ENCODE measurements at places on chromosomes 2 and 18.

GRCh38 chr2:100563407-100564247 lies 834 bp downstream of the PDCL3 start:
- no peak for DNase-seq

DNA sequence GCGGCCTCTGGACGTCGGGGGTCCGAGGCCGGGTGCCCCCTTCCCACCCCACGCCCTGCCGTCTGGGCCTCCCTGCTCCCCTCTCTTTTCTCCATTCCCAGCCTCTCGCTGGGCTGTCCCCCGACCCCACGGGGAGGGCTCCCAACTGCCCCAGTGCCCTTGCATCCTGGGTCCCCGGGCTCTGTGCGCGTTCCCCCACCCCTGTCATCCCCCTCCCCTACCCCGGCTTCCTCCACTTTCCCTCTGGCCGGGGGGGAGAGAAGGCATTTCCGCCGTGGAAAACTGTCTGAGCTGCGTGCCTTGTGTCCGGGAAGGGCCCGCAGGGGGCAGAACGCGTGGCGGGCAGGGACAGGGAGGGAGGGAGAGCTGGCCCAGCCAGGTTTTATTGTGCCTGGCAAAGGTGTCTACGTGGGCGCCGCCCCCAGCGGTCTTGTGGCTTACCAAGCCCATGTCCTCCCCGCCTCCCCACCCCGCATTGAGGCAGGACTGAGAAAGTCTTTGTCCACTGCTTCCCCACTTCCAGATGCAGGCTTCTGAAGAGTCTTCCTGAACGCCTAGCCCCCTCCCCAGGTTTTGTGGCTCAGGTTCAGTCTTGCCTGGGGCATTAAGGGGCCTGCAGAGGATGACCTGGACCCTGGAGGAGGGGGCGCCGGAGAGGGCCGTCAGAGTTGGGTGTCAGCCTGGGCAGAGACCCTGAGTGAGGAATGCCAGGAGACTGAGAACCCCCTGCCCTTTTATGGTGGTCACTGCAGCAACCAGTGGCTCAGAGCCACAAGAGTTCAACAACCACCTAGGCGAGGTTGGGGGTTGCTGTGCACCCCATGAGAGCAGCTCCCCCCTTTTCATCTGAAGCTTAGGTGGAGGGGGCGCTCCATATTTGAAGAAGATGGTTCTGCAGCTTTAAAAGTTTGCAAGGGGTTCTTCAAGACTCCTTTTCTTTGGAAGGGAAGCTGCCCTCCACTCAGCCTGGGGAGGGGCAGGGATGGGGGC lies 1.3 kb downstream of the ITM2C start:
- DNase-seq: peak; percentile 20

GRCh38 chr2:210262036-210262435 lies 36.8 kb upstream of the ACADL start:
- no peak for DNase-seq

- no peak for DNase-seq
Observed at GRCh38 chr2:191933307-191934105, 86.6 kb upstream of the CAVIN2 start.

DNA sequence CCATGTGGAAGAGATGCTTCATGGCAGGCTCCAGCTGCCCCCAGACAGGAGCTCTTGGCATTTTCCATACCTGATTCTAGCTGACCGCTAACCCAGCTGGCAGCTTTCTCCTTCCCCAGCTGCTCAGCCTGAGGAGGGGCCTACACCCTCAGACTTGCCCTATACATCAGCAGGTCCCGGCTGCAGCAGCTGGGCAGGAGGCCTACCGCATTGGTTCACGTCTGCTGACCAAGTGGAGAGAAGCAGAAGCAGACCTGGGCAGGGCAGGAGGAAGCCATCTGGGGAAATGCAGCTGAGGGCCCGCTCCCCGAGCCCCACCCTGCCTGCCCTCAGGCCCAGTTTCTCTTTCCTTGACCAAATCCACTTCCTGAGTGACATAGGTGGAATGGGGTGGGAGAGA lies 50.7 kb downstream of the LBH start:
- DNase-seq: no peak

- DNase-seq: no peak
Observed at GRCh38 chr18:13216711-13217465, 1.7 kb upstream of the LDLRAD4 start.

- no peak for DNase-seq
Observed at GRCh38 chr2:188645986-188646385, 328.2 kb upstream of the COL3A1 start.

DNA sequence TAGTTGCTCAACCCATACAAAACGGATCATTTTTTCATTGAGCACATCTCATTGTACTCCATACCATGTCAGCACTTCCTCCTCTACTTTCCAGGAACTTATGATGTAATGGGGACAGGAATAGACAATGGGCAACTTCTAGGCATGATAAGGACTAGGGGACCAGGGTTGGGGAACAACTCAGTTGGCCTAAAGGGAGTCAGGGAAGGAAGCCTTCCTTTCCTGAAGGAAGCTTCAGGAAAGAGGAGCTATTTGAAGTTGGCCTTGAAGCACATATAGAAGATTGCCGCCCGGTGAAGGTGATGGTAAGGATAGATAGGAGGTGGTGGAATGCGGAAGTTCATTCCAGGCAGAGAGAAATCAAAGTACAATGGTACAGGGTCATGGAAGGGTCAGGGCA lies 283.9 kb downstream of the SLC8A1 start:
- no peak for DNase-seq

GRCh38 chr2:166157578-166157977 lies 29.8 kb upstream of the SCN1A start:
- DNase-seq: no peak

GRCh38 chr2:197852108-197852507 lies 47.7 kb downstream of the PLCL1 start:
- no peak for DNase-seq

DNA sequence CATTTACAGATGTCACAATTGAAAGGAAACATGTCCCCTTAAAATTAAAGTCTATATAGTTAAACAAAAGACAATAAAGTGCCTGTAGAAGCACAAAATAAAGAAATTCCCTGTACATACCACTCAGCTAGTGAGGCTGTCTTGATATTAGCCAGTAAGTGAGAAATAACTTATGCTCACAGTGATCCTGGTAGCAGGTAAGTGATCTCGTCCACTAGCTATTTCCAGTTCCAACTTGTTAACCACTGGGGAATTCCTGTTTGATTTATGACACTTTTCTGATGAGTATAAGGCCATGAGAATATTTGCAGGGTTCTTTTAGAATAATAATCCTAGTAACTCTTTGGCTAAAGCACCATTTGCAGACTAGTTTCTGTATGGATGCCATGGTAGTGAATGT lies 127.9 kb upstream of the PGAP1 start:
- no peak for DNase-seq

- no peak for DNase-seq
Observed at GRCh38 chr2:144583741-144584453, 64.0 kb upstream of the ZEB2 start.

GRCh38 chr2:19868701-19869580 lies 32.8 kb downstream of the TTC32 start:
- no peak for DNase-seq

GRCh38 chr18:44899832-44900231 lies 219.1 kb downstream of the SETBP1 start:
- no peak for DNase-seq

GRCh38 chr18:45688833-45689232 lies 35.1 kb upstream of the SLC14A1 start:
- no peak for DNase-seq

GRCh38 chr2:150705357-150705756 lies 217.9 kb upstream of the RND3 start:
- DNase-seq: no peak

GRCh38 chr2:222355860-222356259 lies 57.1 kb upstream of the PAX3 start:
- no peak for DNase-seq

GRCh38 chr2:59892398-59892797 lies 661.1 kb downstream of the BCL11A start:
- DNase-seq: no peak

GRCh38 chr2:43397411-43397810 lies 171.0 kb upstream of the ZFP36L2 start:
- no peak for DNase-seq

- no peak for DNase-seq
Observed at GRCh38 chr2:119253760-119254600, 30.3 kb downstream of the STEAP3 start.

- DNase-seq: no peak
Observed at GRCh38 chr18:47632970-47633635, 297.4 kb downstream of the SMAD2 start.

DNA sequence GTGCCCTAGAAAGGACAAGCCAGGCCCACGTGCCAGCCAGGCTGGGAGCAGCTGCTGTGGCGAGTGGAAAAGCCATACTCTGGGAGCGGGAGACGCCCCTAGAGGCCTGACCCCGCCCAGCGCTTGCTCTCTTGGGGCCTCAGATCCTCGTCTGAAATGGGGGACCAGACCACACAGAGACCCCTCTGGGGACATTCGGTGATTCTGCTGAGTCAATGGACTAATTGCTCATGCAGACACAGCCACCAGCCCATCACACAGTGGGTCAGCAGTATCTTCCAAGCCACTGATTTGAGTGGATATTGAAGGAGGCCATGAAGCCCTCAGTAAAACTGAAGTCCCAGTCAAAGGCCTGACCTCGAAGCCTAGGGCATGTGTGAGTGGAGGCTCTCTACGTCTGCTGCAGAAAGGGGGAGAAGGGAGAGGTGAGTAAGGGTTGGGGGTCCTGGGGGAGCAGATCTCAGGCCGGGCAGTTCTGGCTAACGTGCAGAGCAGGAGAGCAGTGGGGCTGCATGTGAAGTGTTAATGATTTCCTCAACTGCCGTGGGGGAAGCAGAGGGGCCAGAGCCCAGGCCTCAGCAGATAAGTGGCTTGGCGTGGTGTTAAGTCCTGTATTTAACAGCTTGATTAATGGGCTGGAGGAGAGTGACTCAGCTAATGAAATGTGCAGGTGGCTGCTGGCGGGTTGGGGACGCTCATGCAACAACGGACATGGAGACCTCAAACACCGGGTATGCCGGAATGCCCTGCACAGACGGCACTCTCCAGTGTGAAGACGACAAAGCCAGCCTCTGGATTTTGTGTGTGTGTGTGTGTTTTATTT lies 104.4 kb upstream of the TWIST2 start:
- DNase-seq: no peak

GRCh38 chr2:189086250-189086649 lies 93.3 kb downstream of the COL5A2 start:
- no peak for DNase-seq

DNA sequence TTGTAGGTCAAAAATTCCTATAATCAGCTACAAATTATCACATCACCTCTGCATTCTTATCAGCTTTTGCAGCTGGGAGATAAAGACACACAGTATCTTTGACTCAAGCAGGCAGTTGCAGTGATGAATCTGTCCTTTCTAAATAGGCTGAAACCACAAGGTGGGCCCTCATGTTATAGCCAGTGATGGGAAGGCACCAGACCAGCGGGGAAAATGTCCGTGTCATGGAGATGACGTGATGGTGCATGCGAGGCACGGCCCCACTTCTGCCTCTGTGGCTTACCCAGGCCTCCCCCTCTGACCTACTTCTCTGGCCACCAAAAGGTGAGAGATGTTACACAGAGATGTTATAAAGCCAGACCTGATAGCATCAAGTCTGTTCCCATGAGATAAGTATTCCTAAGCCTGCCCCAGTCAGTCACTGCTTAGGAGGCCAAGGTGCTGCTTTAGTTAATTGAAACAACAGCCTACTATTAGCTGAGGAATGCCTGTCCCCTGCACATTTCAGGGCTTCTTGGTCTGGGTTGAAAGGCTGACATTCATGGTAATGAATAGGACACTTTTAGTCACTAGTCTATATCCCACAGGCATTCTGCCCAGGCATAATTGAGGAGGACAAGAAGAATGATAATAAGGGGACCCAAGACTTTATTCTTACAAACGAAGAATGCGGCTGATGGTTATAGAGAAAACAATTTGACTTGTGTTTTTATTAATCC lies 327.9 kb downstream of the LPIN1 start:
- DNase-seq: peak; percentile 35

GRCh38 chr18:74438091-74438490 lies 19.0 kb downstream of the DIPK1C start:
- DNase-seq: no peak

DNA sequence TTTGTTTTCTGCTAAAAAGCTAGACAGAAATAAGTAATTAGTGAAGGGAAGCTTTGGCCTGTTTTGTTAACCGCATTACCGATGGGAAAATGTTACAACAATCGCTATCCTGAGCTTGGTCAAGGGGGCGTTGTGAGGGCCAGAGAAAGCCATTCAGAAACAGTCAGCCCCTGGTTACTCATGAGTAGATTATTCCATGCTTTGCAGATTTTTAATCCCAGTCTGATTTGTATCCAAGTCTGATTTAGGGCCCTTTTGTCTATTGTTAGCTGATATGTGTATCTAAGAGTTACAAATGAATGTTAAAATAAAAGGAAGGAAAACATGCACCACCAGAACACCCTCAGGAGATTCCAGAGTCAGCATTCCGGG lies 99.1 kb downstream of the PRPF40A start:
- DNase-seq: no peak

GRCh38 chr18:70068981-70069380 lies 121.3 kb upstream of the CD226 start:
- no peak for DNase-seq

DNA sequence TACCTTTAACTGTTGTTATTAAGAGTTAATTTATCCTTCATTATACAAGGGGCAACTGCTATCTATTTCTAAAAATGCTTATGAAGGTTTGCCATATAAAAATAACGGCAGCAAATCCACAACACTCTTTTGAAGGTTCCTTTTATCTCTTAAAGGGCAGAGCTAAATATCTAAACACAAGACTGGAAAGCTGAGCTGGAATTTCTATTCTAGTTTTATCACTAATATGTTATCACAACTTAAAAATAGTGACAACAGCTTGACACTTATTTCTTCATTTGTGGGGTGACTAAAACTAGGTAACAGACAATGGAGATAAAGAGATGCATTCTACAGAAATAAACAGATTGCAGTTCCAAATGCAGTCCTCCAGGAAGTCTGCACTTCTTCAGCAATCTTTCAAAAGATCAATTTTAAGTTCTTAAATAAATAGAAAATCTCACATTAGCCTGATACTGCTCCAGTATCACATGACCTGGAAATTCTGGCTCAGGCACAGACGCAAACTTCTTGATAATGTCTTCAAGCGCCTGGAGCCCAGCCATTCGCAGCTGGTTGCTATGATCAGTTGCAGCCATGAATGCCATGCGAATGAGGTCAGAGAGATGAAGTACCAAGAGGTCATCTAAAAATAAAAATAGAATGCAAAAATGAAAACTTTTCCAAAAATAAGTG lies 54.0 kb upstream of the STRN start:
- DNase-seq: no peak

GRCh38 chr2:164110515-164110914 lies 374.7 kb upstream of the FIGN start:
- DNase-seq: no peak

DNA sequence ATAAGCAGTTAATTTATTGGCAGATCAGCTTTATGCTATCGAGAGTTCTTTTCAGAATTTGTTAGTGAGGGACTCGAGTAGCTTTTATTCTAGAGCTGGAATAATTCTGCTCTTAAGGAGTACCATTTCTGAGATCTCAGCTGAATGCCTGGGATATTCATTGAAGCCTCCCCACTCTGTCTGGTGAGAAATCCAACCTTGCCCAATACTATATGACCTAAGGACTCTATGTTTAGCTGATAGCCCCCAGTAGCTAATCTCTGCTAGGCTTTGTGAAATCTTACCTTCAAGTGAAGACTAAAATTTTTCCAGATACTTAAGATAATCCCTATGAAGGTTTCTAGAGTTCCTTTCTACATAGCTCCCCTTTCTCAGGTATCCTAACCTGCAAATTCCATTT lies 261.4 kb downstream of the SETBP1 start:
- DNase-seq: no peak
